ENCODE measurements at places on chromosomes 16 and 17. TPM values are rescaled to one million over a fixed set of nuclear protein-coding genes. Genes with fewer than 3 reads are reported as not detected.

MYL4 gene
- total RNA-seq, result 36.7 TPM

PRR11 gene
- total RNA-seq, result 4.0 TPM

GRCh38 chr16:10959161-10959560 is 14.8 kb downstream of the CLEC16A start:
- no peak for DNase-seq

DNA sequence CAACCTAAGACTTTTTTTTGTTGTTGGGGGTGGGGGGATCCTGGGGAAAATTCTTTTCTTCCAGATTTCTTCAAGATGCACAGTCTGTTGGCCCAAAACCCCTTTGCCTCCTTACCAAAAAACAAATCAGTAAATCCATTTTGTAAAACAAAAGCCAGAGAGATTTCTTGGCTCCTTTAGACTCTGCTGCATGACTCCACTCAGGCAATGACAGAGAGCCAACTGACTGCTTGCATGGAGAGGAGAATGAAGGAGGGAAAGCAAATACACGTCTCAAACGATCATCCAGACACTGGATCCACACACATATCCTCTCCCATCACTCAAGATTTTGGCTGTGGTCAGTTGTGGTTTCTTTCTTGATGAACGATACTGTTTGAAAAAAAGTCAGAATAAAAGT is 13.8 kb downstream of the COPRS start:
- no peak for DNase-seq

- DNase-seq, result no peak
Observed at GRCh38 chr16:72897707-72898106, 150.2 kb downstream of the ZFHX3 start.

DNA sequence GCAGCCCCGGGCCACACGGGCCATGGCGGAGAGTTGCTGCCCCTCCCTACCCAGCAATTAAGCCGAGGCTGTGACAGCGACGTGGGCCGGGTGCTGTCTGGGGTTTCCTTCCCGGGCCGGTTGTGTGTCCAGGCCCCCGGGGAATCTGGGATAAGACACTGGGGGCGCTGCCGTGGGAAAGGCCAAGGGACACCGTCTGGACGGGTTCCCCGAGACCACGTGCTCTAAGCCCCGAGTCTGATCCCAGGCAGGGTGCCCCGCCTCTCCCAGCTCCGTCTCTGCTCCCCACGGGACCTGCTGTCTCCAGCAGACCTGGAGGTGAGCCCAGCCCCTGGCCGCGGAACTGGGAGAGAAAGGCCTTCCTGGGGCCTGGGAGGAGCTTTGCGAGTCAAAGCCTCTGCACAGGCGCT is 92.2 kb downstream of the IRX3 start:
- DNase-seq, result no peak

DNA sequence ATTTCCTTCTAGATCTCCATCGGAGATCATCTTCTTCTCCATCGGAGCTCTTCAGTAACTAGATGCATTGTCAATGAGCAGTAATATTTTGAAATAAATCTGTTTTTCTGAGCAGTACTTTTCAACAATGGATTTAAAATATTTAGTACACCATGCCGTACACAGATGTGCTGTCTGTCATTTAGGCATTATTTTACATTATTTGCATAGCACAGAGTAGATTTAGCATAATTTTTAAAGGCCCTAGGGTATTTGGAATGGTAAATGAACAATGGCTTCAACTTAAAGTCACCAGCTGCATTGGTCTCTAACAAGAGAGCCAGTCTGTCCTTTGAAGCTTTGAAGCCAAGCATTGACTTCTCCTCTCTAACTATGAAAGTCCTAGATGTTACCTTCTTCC is 95.4 kb upstream of the ANKFN1 start:
- DNase-seq, result no peak

DNA sequence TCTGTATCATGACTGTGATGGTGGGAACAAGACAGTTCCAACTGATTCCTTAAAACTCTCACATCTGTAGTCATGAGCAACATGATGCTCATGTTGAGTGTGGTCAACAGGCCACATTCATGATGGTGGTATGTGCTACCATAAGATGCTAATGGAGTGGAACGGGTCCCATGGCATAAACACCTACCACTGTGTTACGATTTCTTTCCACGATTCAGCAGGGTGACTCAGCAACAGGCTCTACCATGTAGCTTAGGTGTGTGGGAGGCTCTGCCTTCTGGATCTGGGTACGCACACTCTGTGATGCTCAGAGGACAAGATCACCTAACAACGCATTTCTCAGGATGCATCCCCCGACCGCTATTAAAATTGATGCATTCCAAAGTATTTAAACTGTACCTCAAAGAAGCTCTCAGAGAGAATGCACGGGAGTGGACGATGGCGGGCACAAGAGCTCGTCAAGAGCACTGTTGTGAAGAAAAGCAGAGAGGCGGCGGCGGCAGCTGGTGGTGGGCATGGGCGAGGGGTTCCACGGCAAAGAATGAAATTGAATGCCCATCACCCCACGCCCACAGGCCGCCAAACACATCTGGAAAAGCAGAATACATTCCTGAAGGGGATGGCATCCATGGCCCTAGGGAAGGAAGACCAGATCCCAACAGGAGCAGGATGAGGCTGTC is 133.3 kb downstream of the ZNF778 start:
- DNase-seq, result no peak

- DNase-seq, result peak; percentile 30
Observed at GRCh38 chr17:13024526-13025257, 6.9 kb upstream of the ELAC2 start.

DNA sequence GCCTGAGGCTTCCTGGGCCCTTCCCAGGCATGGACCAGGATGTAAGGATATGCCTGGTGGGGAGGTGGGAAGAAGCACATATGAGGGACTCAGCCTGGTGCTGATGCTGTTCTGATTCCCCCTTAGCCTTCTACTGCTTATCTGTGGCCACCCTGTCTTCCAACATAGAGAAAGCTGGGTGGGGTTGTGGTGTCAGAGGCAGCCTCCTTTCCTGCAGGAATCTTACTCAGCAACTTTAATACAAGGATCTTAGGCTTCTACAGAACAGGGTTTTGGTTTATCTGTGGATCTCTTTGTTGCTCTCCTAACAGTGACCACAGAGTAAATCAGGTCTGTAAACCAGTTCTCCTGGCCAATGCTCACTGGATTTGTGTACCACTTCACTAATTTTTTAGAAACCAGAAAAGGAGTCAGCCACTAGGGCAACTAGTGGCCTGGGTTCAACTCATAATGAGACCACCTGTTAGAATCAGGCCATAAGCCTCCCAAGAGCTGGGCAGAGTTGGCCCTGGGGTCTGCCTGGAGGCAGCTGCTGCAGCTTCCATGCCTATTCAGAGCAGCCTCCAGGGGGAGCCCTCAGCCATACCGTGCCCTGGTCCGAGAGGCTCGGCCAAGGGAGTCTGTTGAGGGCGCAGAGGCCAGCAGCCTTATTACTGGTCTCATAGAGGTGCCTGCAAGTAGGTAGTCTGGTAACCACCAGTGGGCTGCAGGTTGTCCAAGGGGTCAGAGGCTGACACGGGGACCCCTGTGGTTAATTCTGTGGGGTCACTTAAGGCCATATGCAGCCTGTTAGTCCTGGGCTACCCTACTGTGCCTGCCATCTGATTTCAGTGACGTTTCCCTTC is 7.1 kb downstream of the HAS3 start:
- DNase-seq, result no peak

DNA sequence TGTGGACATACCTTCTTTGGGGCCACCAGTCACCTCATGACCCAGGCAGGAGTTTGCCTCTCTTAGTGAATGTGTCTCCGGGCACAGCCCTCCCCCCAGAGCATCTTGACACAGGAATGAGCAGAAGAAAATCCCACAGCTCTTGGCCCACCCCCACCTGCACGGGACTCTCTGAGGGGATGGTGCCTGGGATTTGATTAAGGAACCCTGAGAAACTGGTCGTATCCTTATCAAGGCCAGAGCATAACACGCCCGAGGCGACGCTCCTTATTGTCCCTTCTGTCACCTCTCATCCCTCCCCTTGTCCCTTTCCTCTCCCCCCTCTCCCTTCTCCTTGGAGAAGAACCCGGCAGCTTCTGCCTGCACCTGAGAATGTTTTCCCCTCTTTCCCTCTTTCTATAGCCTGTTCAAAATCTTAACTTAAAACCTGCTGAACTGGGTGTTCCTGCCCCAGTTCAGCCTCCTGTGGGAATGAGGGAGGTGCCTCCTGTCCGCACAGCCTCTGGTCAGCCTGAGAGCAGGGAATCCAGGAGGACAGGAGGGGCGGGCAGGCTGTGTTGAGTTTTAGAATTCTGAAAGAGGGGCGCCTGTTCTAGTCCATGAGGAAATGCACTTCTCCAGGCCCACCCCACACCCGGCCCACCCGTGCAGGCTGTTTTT is 140.7 kb upstream of the PLCG2 start:
- no peak for DNase-seq

DNA sequence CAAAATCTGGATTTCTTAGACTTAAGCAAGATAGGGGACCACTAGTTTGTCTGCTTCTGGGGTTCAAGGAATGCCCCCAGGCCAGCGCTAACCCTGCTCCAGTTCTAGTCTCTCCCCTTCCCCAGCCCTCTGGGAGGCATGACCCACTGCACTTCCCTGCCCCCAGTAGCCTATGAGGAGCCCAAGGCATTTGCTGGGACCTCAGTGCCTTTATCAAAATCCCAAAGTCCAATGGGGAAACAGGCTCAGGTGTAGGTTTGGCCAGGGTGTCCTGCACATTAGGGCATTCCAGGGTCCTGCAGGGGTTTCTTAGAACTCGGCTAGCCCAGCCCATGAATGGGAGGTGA is 1.2 kb downstream of the IL4R start:
- no peak for DNase-seq

DNA sequence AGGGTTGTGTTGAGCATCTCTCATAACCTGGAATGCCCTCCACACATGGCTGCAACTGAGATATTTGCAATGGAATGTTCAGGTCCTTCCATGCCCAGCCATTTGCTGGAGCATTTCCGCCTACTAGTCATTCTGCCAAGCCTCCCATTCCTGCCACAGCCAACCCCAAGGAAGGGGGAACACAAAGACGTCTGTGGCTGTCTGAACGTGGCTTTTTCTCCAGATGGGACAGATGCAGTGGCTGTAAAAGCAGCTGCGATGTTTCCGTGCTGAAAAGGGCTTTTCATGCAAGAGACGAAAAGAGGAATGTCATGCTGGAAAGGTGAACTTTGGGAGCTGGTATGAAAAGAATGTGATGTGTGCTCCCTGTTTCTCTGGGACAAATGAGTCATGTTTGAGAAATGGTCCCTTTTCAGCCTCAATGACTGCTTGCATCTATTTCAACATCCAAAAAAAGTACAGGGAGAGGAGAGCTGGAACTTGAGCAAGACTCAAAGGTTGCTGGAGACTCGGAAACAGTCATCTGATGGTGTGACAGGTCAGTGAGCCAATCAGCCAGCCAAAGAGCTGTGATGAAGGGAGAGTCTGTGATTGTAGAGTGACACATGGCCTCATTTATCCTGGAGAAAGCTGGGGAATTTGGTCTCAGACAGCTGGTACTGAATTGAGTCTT is 208.9 kb downstream of the SHISA9 start:
- no peak for DNase-seq

- no peak for DNase-seq
Observed at GRCh38 chr16:58510097-58510775, 5.1 kb upstream of the SETD6 start.
